ENCODE measurements at places on chromosomes 4 and X. TPM values are rescaled to one million over a fixed set of nuclear protein-coding genes. Genes with fewer than 3 reads are reported as not detected.

SATL1 gene
- not detected for total RNA-seq

AMBN gene
- not detected for total RNA-seq

GRCh38 chrX:8851231-8851886 lies 50.2 kb upstream of the FAM9A start:
- H3K27me3 ChIP-seq: no peaks in the 10 kb centered on the region
- no peaks in the 10 kb centered on the region for H3K4me1 ChIP-seq
- no peak overlapping the region for H3K27ac ChIP-seq
- no peaks in the 10 kb centered on the region for H3K36me3 ChIP-seq
- DNase-seq: no peak

- H3K36me3 ChIP-seq: no peaks in the 10 kb centered on the region
- no peak for DNase-seq
- no peaks in the 10 kb centered on the region for H3K27me3 ChIP-seq
- H3K27ac ChIP-seq: no peak overlapping the region
- no peak overlapping the region for H3K4me3 ChIP-seq
Observed at GRCh38 chrX:2397229-2398063, 103.3 kb downstream of the DHRSX start.

DNA sequence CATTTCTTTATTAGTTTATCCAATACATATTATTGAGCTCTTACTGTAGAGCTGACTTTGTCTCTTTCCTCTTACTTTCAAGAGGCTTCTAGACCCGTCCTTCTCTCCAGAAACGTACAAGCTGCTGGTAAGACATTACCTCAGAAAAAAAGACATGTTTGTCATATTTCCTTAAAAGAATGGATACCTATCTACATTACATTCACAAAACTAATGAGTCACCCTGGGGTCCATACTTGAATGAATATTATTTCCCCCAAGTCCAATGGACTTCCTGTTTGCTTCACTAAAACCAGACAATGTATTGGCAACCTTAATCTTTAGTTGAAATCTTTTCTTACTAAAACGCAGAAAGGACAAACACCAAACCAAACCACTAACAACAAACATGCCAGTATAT lies 176.5 kb upstream of the CLNK start:
- no peaks in the 10 kb centered on the region for H3K4me1 ChIP-seq
- no peaks in the 10 kb centered on the region for H3K27me3 ChIP-seq
- H3K27ac ChIP-seq: no peak overlapping the region
- no peak for DNase-seq
- H3K4me3 ChIP-seq: no peak overlapping the region

Data from thoracic aorta (tissue), 2 donors.